ENCODE measurements at places on chromosomes 12 and 14. TPM values are rescaled to one million over a fixed set of nuclear protein-coding genes. Genes with fewer than 3 reads are reported as not detected.

SLC17A8 gene
- total RNA-seq: not detected

EGLN3 gene
- total RNA-seq: 13.6 TPM

KICS2 gene
- total RNA-seq: 18.1 TPM

FBLN5 gene
- 3.3 TPM for total RNA-seq

OR4K15 gene
- not detected for total RNA-seq

LRRC10 gene
- total RNA-seq: not detected

SCYL2 gene
- total RNA-seq: 31.7 TPM

PMEL gene
- total RNA-seq: 5.8 TPM

LUM gene
- total RNA-seq: 0.69 TPM

TAS2R20 gene
- 0.76 TPM for total RNA-seq

SMIM41 gene
- total RNA-seq: not detected

GLIPR1L1 gene
- not detected for total RNA-seq

KRT79 gene
- total RNA-seq: not detected

RHNO1 gene
- 29.7 TPM for total RNA-seq

RESF1 gene
- total RNA-seq: 64.7 TPM

DNA sequence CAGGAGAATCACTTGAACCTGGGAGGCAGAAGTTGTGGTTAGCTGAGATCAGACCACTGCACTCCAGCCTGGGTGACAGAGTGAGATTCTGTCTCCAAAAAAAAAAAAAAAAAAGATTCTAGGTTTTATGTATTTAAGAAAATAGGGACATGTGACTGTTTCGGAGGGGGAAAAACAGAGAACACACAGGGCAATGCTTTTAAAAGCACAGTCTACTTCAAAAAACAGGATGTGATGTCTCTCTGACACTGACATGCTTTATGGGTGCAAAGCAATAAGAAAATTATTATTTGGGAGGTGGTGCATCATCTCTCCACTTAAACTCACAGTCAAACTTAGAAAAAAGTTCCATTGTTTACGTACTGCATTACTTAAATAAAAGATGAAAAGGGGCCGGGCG, 28.7 kb downstream of the CLIP1 start:
- DNase-seq: no peak

DNA sequence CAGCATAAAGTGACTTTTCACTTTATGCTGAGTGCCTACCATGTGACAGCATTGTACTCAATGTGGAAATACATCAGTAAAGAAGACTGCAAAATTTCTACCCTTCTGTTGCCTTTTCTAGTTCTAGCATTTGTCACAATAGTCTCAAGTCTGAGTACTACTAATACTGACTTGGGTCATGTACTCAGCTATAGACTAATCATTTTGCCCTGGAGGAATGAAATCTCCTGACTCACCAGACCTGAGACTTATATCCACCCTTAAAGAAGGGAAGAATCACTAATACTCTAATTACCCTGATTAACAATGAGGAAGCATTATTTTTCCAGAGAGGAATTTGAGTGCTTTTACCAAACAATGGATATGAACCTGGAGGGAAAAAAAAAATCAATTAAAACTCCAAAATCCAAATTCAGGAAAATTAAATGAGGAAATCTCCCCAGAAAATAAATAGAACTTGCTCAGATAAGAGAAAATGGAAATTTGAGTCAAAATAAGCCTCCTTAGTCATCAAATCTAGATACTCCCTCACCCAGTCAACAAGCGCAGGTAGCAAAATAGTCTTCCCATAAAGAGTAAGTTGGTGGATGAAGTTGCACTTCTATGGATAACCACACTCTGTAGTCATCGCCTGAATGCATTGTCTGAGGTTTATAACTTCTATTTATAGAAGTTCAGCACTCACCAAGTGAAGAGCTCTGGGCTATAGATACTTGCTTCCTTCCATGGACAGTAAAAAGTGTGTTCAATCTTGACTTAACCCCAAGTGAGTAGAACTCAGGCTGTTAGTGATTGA, 386.6 kb downstream of the SYT1 start:
- DNase-seq: no peak

DNA sequence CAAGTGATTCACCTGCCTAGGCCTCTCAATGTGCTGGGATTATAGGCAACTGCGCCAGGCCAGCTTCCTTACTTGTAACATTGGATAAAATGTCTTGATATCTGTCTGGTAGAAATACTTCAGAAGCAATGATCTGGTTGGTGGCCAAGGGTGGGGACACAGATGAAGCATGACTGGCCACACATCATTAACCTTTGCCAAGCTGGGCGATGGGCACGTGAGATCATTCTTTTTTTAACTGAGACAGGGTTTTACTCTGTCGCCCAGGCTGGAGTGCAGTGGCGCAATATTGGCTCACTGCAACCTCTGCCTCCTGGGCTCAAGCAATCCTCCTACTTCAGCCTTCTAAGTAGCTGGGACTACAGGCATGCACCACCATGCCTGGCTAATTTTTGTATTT, 31.1 kb downstream of the PLEKHH1 start:
- no peak for DNase-seq

GRCh38 chr12:38761636-38762342, 143.6 kb downstream of the CPNE8 start:
- DNase-seq: no peak

- DNase-seq: no peak
These were observed 468.7 kb downstream of the NOVA1 start for GRCh38 chr14:26128931-26129671.

GRCh38 chr14:87449016-87449415, 544.0 kb downstream of the GALC start:
- DNase-seq: no peak

DNA sequence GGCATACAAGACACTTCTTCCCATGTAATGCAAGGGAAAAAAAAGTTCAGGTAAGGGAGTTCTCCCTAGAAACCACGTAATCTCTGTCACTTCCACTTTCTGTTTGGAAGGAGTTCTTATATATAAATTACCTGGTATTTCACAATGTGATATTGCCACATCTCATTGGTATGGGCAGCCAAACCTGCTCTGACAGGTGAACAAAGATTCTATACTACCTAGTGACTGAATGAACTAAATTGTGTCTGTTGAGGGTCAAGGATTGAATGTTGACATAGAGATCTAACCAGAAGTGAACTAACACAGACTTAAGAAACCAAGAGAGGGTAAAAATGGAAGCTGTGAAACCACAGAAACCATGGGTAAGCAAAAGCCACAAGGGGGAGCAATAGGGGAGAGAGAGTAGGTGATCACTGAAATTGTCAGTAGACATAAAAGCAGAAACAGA, 161.3 kb downstream of the RPL10L start:
- DNase-seq: peak; percentile 12

DNA sequence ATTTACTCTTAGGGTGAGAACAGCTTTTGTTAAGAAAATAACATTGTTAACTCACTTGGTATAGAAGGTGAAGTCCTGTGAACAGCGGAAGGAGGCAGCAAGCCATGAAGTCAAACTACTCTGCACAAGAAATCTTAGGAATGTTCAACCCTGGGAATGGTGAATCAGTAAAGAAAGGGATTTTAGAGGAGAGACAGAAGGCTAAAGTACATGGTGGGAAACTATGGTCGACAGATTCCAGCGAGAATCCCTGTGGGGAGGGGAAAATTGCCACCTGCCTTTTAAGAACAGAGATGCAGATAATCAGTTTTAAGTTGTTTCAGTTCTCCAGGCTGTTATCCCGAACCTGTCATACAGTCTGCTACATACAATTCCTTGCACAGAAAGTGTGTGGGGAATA, 63.2 kb upstream of the PTPRR start:
- DNase-seq: no peak

GRCh38 chr12:130167537-130167936, 5.3 kb downstream of the FZD10 start:
- DNase-seq: no peak

GRCh38 chr12:29148596-29148910, 525 bp upstream of the FAR2 start:
- no peak for DNase-seq

DNA sequence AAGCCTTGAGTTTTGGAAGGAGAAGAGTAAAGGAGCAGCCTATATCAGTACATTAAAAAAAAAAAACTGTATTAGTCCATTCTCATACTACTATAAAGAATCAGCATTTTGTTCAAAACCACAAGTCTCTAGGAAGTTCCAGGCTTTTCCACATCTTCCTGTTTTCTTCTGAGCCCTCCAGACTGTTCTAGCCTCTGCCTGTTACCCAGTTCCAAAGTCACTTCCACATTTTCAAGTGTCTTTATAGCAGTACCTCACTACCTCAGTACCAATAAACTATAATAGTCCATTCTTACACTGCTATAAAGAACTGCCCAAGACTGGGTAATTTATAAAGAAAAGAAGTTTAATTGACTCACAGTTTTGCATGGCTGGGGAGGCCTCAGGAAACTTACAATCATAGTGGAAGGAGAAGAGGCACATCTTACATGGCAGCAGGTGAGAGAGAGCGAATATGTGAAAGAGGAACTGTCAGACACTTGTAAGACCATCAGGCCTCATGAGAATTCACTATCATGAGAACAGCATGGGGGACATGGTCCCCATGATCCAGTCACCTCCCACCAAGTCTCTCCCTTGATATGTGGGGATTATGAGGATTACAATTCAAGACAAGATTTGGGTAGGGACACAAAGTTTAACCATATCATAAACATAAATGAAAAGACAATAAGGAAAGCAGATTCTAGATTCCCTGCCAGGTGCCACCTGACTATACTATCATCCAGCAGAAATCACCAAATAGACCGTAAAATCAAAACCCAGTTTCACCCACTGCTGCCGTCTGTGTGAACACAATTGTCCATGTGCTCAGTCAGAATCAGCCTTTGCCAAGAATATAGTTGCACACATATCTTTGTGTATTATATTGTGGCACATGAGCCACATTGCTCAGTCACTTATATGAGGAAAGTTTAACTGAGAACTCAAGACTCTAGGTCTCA, 27.8 kb downstream of the TOGARAM1 start:
- no peak for DNase-seq

GRCh38 chr14:59189091-59189785, 771 bp downstream of the DAAM1 start:
- DNase-seq: no peak

DNA sequence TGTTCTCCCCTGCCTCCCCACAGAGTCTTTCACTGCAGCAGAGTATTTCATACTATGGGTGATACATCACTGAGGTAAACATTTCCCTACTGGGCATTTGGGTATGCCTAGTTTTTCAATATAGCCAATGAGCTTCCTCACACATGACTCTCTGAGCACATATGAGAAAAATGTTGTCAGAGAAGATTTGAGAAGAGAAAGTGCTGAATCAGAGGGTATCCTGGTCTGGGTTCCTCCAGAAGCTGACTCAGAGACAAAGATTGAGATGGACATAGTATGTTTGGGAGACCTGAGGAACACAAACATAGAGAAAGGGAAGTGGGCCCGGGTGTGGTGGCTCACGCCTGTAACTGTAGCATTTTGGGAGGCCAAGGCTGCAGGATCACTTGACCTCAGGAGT, 12.6 kb downstream of the SLC8B1 start:
- DNase-seq: no peak

DNA sequence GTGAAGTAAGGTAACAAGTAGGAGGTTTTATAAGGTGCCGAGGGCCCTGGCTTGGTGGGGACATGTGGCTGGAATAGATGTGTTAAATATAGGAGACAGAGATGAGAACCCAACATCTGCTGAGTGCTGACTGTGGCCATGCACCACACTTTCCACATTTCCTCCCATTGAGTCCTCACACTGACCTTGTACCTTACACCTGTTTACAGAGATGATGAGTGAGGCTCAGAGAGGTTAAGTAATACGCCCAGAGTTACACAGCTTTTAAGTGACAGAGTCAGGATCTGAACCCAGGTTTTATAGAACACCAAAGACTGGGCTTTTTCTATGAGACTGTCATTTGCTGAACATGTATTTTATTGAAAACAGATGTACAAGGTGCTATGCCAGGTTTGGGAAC, 70.8 kb upstream of the LTA4H start:
- DNase-seq: no peak

GRCh38 chr12:91454179-91454578, 271.6 kb upstream of the DCN start:
- DNase-seq: no peak

DNA sequence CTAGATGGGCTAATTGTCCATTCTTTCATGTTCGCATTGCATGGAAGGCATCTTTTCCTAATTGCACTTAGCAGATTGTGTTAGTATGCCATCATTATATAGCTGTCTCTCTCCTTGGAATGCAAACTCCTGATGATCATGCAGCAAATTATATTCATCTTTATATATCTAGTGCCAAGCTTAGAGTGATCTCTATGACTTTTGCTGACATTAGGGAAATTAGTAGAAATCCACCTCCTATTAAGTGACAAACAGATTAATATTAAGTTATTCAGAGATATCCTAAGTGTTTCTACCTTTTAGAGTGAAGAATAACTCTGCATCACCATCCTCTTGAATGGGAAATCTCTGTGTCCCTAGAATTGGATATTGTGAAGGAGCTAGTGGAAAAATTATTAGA, 185.6 kb downstream of the FOXG1 start:
- DNase-seq: no peak

DNA sequence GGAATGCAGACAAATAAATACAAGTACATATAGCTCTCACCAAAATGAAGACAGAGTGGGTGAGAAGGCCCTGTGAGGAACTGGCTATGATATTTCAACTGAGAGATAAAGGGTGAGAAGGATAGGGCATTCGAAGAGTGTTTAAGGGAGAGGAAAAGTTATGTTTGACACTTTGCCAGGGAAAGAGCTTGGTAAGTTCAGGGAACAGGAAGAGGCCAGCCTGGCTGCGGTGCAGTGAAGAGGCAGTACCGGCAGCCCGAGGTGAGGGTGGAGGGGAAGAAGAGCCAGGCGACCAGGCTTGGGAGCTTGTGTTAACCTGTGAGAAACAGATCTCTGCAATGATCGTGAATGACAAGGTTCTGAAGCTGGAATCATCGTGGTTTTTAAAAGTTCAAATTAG, 84.7 kb upstream of the RFX4 start:
- no peak for DNase-seq

- DNase-seq: peak; percentile 76
These were observed 161.7 kb upstream of the EEA1 start for GRCh38 chr12:93090731-93091172.

DNA sequence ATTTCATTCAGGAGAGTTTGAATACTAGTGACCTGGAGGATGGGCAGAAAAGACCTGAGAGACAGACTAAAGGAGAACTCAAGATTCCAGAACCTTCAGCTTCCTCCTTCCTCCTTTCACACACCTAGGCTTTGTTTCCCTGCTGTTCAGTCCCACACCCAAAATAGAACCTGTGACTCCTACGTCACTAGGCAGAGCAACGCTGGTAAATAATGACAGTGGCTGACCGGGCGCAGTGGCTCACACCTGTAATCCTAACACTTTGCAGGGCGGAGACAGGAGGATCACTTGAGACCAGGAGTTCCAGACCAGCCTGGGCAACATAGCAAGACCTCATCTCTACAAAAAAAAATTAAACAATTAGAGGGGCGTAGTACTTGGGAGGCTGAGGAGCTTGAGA, 166.4 kb upstream of the FKBP4 start:
- no peak for DNase-seq

Measured in HCT116 (cell line).